Osteoblast (primary cell): ENCODE measurements at places on chromosomes 2 and 18. TPM values are rescaled to one million over a fixed set of nuclear protein-coding genes. Genes with fewer than 3 reads are reported as not detected.

GRCh38 chr18:35619941-35620340, 38.4 kb downstream of the GALNT1 start:
- no peak for DNase-seq

- DNase-seq: no peak
Observed at GRCh38 chr18:39421276-39421675, 1855.7 kb upstream of the CELF4 start.

GRCh38 chr2:144378551-144378950, 141.4 kb downstream of the ZEB2 start:
- no peak for DNase-seq

GRCh38 chr2:185147361-185147760, 549.0 kb downstream of the ZNF804A start:
- DNase-seq: no peak

CPO gene
- total RNA-seq: not detected in 2 replicates

DNA sequence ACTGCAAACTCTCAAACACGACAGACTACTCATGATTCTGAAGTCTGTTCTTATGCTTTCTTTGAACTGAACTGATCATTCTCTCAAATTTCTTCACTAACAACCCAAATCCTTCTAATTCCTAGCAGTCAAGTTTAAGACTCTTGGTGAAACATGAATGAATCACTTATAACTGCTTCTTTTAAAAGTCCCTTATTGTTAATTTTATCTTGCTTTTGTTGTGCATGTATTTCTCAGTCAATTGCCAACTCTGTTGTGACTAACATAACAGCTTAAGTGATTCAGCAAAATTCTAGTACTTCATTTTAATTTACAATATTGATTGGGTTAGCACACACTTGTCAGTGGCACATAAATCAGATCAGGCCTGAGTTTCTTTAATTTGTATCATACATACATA, 357.0 kb upstream of the FSIP2 start:
- no peak for DNase-seq

ALLC gene
- total RNA-seq: not detected in 2 replicates

GRCh38 chr2:5561006-5561405, 131.2 kb upstream of the SOX11 start:
- no peak for DNase-seq

CREB1 gene
- 32.1 and 38.4 TPM in 2 replicates for total RNA-seq

HEATR5B gene
- total RNA-seq: 29.2 and 29.3 TPM in 2 replicates

- peak; percentile 86 for DNase-seq
Observed at GRCh38 chr18:23281626-23282436, 146.5 kb downstream of the CABLES1 start.

DNA sequence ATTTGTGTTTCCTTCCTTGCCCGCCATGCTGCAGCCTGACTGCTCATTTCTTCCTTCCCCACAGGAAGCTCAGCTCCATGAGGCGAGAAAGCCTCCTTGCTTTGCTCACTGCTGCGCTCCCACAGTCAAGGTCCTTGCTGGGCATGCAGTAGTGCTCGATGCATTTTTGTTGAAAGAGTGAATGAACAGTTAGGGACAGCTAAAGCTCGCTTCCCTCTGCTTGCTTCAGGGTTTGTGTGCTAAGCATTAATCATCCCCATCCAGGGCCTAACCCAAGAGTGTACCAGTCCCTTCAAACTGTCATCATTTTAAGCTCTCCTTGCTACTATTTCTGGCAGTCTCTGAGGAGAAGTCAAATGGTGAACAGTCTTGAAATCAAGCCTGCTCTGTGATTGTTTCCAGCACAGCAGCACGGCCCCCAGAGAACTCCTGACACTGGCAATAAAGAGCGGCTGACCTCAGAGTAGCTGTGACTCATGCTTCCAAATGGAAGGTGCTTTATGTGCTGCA, 171.7 kb upstream of the SOX11 start:
- no peak for DNase-seq

DNA sequence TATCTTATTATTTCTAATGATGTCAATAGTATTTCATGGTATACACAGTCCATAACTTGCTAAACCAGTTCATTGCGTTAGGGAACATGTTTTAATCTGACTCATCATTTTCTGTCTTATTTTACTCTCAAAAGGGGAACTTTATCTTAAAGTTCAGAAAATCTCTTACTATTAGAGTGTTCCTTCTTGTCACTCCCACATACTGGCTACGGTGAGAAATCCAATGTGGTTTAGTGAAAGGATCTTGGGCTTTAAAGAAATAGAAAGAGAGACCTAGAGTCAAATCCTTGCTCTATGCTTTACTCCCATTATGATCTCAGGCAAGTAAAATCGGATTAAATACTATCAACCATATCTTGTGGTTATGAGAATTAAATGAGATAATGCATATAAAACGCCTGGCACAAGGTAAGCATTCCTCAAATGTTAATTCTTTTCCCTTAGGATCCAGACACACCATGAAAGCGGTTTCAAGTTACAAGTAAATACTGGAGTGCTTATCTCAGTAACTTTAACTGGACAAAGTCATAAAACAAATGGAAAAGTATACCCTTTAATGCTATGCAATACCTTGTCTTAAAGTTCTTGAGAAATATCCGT, 576.0 kb downstream of the ARHGAP15 start:
- DNase-seq: no peak

DNA sequence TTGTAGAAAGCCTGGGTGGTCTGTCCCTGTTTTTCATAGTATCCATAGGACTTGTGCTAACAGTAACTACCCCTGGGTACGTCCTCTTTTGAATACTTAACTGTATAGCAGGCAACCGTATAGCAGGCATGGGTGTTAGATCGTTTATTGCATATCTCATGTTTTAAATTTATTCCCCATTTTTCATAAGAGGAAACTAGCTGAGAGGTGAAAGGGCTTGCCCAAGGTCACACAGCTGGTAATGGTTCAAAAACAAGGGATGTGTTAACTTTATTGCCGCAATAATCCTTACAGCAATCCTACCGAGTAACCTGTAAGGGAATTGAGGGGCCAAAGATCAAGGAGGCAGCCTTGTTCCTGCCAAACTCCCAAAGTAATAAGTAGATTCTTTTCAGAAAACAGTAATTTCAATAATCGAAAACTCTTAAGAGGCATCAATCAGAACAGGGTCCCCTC, 990 bp upstream of the MGAT4A start:
- DNase-seq: no peak

DNA sequence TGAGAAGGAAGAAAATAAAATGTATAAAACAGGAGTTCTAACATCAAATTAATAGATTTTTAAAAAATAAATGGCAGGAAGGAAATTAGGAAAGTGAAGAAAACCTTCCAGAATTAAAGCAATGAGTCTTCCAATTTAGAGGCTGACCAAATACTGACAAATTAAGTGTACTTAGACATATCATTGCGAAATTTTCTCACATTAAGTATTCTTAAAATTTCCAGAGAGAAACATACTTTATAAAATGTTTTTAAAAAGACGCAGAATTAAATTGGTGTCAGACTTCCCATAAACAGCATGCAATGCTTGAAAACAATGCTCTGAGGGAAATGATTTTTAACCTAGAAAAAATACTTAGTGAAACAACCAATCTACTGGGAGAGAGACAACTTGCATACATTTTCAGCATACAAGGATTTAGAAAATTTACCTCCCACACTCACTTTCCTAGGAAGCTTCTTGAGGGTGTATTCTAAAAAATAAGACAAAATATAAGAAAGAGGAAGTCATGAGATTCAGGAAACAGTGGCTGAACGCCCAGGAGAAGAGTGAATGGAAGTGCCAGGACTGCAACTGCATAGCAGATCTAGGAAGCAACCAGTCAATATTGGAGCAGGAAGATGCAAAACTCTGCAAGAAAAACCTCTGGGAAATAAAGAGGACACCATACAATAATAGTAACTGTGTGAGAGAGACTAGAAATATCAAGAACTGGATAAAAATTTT, 339.9 kb downstream of the ADCYAP1 start:
- no peak for DNase-seq

- DNase-seq: peak; percentile 45
Observed at GRCh38 chr2:239791526-239792404, 233.4 kb downstream of the NDUFA10 start.

KCNK3 gene
- not detected in 2 replicates for total RNA-seq

DNA sequence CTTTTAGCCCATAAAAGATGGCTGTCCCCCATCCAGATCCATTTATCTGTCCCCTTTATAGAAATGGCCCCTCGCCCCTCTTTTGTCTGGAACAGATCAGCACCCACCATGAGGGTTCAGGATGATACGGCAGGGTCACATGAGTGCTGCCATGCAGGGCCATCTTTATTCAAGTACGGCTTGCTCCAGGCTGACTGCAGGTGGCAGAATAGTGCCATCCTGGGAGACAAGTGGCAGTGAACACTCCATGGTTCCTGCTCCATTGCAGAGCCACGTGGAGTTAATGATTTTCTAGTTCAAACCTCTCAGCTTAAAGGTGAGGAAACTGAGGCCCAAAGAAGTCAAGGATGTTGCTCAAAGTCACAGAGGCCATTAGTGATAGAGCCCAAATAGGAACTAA, 180.6 kb downstream of the CLIP4 start:
- no peak for DNase-seq

- no peak for DNase-seq
Observed at GRCh38 chr2:69801745-69802290, 27.6 kb upstream of the GMCL1 start.

- DNase-seq: peak; percentile 97
Observed at GRCh38 chr2:178193823-178194599, at the start of gene OSBPL6. OSBPL6 (plus strand) TSS chr2:178194512; CDS start chr2:178306185, 111,673 bp downstream.

- DNase-seq: no peak
Observed at GRCh38 chr2:83615511-83615910, 843.6 kb downstream of the SUCLG1 start.

- DNase-seq: no peak
Observed at GRCh38 chr18:72830109-72830508, 37.7 kb downstream of the NETO1 start.

IL36G gene
- not detected in 2 replicates for total RNA-seq

DNA sequence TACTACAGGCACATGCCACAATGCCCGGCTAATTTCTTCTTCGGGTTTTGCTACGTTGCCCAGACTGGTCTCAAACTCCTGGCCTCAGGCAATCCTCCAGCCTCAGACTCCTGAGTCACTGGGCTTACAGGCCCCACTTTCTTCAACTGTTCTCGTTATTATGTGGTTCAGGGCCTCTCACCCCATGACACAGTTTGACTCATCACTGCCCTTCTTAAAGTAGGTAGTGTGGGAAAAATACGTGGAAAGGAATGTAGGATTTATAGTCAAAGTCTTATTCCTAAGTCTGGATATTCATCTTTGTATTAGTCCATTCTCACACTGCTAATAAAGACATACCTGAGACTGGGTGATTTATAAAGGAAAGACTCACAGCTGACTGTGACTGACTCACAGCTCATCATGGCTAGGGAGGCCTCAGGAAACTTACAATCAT, 19.4 kb downstream of the CENPA start:
- DNase-seq: no peak

DNA sequence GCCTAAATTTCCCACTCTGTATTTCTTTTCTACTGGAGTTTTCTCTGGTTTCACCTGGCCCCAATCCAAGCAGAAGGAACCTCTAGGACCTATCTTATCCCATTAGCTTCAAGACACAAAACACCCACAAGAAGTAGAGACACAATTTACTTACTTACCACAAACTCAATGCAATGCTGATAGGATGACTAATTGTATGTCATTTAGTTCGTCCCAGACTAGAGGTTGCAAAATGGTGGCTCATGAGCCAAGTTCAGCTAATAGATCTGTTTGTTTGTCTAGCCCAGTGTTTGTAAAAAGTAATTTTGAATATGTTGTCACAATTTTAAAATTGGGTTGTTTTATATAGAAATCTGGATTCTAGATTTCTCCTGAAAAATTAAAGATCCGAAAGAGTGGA, 34.7 kb upstream of the ZSWIM2 start:
- DNase-seq: no peak

DNA sequence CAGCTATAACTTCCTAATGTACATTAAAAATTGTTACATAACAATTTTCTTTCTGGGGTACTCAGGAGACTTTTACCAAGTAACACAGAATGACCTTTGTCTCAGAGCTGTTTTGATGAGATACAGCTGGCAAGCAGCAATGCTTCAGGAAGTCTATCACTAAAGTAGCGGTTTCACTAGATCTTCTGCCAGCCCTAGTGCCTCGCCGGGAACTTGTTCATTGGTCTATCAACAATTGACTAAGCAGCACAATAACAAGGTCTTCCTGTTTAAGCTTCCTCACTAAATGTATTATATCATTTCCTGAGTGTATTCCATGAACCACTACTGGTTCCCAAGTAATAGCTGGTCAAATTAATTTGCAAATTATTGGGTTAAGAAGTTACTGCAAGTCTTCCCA, 69.2 kb downstream of the TRIP12 start:
- DNase-seq: peak; percentile 91

GRCh38 chr2:72193723-72194122, 46.1 kb upstream of the CYP26B1 start:
- DNase-seq: no peak

SLC4A3 gene
- 2.5 and 3.8 TPM in 2 replicates for total RNA-seq

GRCh38 chr2:31383471-31384153, 30.9 kb downstream of the XDH start:
- peak; percentile 83 for DNase-seq

DNA sequence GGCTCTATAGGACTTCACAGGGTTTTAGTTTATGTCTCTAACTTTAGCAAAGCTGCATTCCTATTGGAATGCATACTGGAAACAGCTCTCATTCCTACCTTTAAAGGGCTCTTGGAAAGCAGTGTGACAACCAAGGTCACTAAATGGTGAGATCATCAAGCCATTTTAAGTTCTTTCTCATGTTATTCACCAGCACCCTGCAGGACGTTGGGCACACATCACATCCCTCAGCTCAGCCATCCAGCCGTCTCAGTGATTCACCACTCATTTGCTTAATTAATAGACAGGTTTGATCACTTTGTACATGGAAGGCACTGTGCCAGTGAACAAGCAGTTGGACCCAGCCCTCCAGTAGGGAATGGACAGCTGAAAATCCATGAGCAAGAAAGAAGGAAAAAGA, 32.2 kb upstream of the RBM44 start:
- no peak for DNase-seq

SKA1 gene
- 1.8 and 2.9 TPM in 2 replicates for total RNA-seq

DNA sequence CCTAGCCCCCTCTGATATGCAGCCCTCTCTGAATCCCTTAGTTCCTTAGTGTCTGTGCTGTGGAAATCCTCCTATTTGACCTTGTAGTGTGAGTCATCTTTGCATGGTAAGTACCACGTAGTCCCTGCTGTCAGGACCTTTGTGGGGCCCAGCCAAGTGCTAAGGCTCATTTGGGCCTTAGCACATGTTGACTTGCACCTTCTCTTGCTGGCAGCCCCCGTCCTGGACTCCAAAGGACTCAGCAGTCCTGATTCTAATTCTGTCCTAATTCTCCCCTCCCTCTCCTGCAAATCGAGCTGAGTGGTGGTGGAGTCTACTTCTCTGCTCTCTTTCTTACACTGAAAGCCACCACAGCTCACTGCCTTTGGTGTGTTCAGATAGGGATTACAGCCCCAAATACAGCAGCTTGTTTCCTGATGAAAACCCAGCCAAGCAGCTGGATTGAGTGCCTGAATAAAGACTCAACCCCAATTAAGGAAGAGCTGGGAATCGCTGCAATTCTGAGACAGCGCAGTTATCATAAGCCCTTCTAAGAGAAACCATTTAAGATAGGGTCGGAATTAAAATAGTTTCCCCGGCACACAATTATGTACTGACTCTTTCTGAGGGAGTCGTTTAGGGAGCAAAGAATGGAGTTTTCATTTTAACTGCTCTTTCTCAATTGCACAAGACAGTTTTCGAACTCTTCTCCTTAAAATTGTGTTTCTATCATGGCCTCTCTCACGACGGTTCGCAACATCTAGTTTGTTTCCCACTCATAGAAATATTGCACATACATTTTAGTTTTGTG, 215.6 kb upstream of the TNP1 start:
- DNase-seq: no peak

GKN2 gene
- not detected in 2 replicates for total RNA-seq
